ENCODE measurements at places on chromosomes 2 and 18. TPM values are rescaled to one million over a fixed set of nuclear protein-coding genes. Genes with fewer than 3 reads are reported as not detected.

The RAB31 gene
- total RNA-seq, result 9.9 TPM

The PRKAG3 gene
- not detected for total RNA-seq

The HOXD3 gene
- not detected for total RNA-seq

The ABCB11 gene
- total RNA-seq, result 0.07 TPM

The TRAK2 gene
- total RNA-seq, result 29.4 TPM

The REG3A gene
- total RNA-seq, result not detected

The BUB1 gene
- total RNA-seq, result 2.3 TPM

The PAIP2B gene
- 3.2 TPM for total RNA-seq

The SPR gene
- total RNA-seq, result 0.16 TPM

The SDC1 gene
- not detected for total RNA-seq

The EPAS1 gene
- total RNA-seq, result 3.6 TPM
